Muscle of leg (tissue), 16 donors: ENCODE measurements at places on chromosomes 1 and 21. TPM values are rescaled to one million over a fixed set of nuclear protein-coding genes. Genes with fewer than 3 reads are reported as not detected.

DNA sequence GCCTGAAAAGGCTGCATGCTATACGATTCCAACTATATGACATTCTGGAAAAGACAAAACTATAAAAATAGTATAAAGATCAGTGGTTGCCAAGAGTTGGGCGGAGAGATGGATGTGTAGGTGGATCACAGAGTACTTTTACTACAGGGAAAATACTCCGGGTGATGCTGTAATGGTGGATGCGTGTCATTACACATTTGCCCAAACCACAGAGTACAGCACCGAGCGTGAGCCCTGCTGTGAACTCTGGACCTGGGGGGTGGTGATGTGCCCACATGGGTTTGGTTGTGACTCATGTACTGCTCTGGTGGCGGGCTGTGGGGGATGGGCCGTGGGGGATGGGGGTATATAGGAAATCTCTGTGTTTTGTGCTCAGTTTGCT, 162.7 kb upstream of the COL6A1 start:
- peak; percentile 36 for DNase-seq
- H3K27ac ChIP-seq: no peak overlapping the region
- H3K36me3 ChIP-seq: no peaks in the 10 kb centered on the region

- H3K36me3 ChIP-seq: no peaks in the 10 kb centered on the region
- H3K4me1 ChIP-seq: no peaks in the 10 kb centered on the region
- H3K27me3 ChIP-seq: no peaks in the 10 kb centered on the region
- H3K4me3 ChIP-seq: no peak overlapping the region
- no peak overlapping the region for H3K27ac ChIP-seq
Observed at GRCh38 chr1:152125834-152126443, 10.7 kb upstream of the TCHH start.

VTCN1 gene
- 0.04 TPM for total RNA-seq

PTAFR gene
- 1.6 TPM for total RNA-seq

GRCh38 chr1:93002781-93003180, 41.5 kb upstream of the DIPK1A start:
- H3K36me3 ChIP-seq: no peaks in the 10 kb centered on the region
- no peak for DNase-seq
- no peak overlapping the region for H3K4me3 ChIP-seq
- peaks cover 11% of the 10 kb centered on the region for H3K4me1 ChIP-seq

WLS gene
- 62.7 TPM for total RNA-seq

DNA sequence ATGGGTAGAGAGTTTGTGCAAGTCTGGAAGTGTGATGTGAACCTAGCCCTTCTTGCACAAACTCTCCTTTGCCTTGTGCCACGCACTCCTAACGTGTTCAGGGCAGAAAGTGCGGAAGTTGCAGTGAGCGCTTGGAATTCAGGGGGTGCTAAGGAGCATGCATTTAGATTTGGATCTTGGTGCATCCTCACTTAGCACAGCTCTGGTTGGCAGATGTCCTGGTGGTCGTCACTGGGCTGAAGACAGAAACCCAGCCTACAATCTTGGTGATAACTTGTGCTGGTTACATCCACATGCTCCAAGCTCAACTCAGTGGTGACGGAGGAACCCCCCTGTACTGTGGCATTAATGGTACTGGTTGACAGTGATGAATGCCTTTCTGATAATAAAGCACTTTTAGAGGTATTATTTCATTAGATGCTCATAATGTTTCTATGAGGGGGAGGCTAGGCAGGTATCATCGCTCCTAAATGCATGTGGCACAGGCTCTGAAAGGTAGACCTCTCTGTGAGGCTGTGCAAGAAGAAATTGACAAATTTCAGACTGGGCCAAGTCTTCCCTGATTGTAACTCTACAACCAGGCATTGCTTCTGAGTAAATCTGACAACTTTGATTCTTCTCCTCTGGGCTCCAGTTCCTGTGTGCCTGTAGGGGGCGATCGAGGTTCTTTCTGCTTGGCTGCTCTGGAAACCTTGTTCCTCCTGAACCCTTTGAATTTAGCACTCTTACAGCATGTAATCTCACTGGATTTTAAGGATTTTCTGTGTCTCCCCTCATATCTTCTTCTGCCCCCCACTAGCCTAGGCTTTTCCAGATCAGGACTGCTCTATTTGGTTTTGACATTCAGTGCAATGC, 40.6 kb downstream of the MAPKAPK2 start:
- peaks cover 45% of the 10 kb centered on the region for H3K4me1 ChIP-seq
- no peak overlapping the region for H3K4me3 ChIP-seq
- peaks cover 23% of the 10 kb centered on the region for H3K36me3 ChIP-seq

DNA sequence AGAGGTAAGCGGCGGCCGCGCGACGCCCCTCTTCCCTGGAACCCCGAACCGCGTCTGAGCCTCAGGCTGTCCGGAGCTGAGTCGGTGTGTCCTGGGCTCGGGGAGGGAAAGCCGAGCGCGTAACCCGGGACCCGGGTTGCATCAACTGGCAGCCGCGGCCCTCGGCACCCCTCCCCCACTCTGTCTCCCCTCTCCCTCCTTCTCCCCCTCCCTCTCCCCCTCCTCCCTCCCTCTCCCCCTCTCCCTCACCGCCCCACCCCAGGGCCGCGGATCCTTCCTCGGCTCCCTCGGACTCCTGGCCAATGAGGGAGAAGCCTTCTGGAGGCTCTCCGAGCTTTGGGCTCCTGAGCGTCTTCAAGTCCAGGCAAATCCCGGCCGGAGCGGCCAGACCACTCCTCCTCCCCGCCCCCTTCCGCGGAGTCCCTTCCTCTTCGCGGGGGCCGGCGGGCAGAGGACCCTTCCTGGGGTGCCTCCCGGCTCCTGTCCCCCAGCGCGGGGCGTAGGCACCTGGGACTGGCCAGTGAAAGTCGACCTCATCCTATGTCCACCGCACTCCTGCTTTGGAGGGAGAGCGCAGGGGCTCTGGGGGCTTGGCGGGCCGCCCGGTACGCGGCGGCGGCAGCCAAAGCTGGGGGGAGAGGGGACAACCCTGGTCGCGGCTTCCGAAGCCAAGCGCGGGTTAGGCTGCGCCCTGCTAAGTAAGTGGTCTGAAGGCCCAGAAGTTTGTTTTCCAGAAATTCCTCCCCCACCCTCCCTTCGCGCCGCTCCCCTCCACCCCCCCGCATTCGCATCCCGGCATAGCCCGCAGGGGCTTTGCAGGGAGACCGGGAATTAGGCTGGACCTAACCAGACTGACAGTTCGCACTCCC, 850 bp downstream of the SESN2 start:
- H3K27ac ChIP-seq: peak overlapping the region; percentile 93
- peaks cover 9% of the 10 kb centered on the region for H3K4me1 ChIP-seq
- H3K27me3 ChIP-seq: peaks cover 5% of the 10 kb centered on the region
- H3K36me3 ChIP-seq: no peaks in the 10 kb centered on the region
- H3K4me3 ChIP-seq: peak overlapping the region; percentile 98

DNA sequence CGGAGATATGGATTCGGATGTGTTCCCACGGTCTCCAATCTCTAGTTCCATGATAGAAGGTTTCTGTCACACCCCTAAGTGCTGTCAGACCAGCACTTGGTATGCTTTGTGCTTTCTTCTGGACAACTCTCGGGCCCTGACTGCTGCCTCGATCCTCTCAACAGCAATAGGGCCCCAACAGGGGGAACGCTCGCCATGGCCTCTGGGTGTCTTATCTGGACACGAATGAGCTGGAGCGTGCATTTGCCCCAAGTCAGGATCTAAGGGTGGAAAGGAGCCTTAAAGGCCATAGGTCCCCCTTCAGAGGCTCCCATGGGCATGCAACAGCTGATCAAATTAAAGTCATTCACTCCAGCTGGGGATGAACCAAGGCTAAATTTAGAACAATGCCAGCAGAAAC, 76.8 kb downstream of the TCP10L start:
- DNase-seq: no peak
- H3K4me1 ChIP-seq: peaks cover 8% of the 10 kb centered on the region
- no peaks in the 10 kb centered on the region for H3K36me3 ChIP-seq
- H3K27me3 ChIP-seq: no peaks in the 10 kb centered on the region

FCRLB gene
- 0.40 TPM for total RNA-seq

DNA sequence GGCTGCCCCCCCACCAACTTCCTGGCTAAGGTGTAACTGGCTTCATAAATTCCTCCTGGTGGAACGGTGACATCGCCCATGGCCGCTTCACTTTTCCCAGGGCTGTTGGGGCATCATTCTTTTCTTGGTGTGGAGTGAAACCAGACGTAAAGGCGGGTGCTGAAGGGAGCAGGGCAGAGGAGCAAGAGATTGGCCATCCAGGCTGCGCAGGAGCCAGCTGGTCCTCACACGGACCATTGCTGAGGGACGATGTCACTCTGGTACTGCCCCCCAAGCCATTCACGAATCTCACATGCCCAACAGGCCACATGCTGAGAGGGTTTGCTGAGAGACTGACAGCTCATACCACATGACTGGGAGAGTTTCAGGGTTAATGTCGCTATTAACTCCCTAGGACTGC, 10.5 kb upstream of the PKP1 start:
- H3K4me3 ChIP-seq: no peak overlapping the region
- no peak for DNase-seq
- peaks cover 12% of the 10 kb centered on the region for H3K27me3 ChIP-seq
- H3K4me1 ChIP-seq: peaks cover 49% of the 10 kb centered on the region

ACTL8 gene
- not detected for total RNA-seq

DNA sequence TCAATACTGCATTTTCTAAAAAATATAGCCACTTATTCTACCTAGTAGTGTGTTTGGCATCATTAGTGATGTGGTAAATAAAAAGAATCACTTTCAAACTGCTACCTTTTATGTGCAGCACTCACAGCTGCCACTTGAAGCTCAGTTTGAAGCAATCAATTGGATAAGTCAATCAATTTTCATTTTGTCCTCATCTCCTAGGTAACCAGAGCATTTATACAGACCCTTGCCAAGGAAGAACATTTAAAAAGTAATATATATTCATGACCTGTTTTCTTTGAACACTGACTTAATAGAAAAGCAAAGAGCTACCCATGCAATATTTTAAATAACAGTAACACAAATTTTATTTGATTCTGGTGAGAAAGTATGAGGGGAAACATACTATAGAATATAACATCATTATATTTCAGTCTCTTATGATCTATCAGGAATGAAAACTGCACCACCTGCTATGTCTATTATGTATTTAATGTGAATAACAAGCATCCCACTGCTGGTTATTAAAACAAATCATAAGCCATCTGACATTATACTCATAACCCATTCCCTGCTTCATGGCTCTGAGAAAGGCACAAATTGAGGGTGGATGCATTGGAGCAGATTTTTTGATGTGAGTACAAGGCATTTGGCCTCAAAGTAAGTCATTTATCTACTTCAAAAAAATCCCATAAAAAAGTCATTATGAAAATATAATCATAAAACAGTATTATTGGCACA, 168.4 kb upstream of the C21orf91 start:
- no peaks in the 10 kb centered on the region for H3K36me3 ChIP-seq
- H3K27me3 ChIP-seq: no peaks in the 10 kb centered on the region
- no peak overlapping the region for H3K4me3 ChIP-seq
- no peaks in the 10 kb centered on the region for H3K4me1 ChIP-seq

- peaks cover 4% of the 10 kb centered on the region for H3K27me3 ChIP-seq
- H3K4me1 ChIP-seq: no peaks in the 10 kb centered on the region
- no peak overlapping the region for H3K27ac ChIP-seq
- no peaks in the 10 kb centered on the region for H3K36me3 ChIP-seq
- no peak overlapping the region for H3K4me3 ChIP-seq
- no peak for DNase-seq
Observed at GRCh38 chr1:202072211-202072765, 50.4 kb upstream of the GPR37L1 start.

GRCh38 chr1:30753660-30754123, 3.9 kb downstream of the LAPTM5 start:
- H3K27ac ChIP-seq: no peak overlapping the region
- no peaks in the 10 kb centered on the region for H3K36me3 ChIP-seq

DNA sequence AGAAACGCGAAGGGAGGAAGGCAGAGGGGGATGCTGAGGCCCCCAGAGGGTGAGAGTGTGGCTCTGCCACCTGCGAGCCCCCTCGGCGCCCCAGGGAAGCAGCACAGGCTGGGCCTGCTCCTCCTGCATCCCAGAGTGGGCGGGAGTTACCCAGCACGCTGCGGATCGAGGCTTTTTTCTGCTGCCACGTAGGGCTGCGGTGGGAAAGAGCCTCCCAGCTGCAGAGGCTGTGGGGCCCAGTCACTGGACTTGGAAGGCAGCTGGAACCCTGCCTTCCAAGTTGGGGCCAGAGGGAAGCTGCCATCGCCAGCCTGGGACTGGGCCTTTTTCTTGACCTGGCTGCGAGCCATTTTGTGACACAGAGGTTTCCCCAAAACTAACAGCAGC, 2.3 kb upstream of the GRIK3 start:
- no peak overlapping the region for H3K27ac ChIP-seq
- no peak for DNase-seq
- H3K4me1 ChIP-seq: peaks cover 2% of the 10 kb centered on the region
- no peaks in the 10 kb centered on the region for H3K36me3 ChIP-seq
- H3K27me3 ChIP-seq: peaks cover 81% of the 10 kb centered on the region

DNA sequence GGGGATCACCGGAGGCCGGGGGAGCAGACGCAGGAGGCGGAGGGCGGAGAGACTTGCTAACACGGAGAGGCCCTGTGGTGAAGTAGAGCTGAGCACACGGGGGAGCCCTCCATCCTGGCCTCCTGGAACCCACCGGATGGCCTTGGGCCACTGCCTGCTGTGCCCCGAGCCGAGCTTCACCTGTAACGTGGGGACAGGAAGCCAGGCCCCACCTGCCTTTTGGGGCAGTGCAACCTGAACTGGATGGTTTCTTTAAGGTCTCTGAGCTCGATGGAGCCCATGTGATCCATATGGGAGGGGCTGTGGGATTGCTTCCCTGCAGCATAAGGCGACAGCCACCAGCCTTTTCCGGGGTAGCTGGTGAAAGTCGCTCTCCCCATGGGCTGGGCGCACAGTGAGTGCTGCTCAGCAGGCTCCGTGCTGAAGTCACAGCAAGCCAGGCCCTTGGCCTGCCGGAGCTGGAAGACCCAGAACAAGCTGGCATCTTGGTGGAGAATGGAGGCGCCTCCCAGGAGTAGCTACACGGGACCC, 35.8 kb downstream of the TFF3 start:
- H3K4me1 ChIP-seq: no peaks in the 10 kb centered on the region
- no peak overlapping the region for H3K27ac ChIP-seq
- no peak overlapping the region for H3K4me3 ChIP-seq
- H3K36me3 ChIP-seq: no peaks in the 10 kb centered on the region

GRCh38 chr1:44605914-44606615, 68.2 kb downstream of the TMEM53 start:
- H3K27ac ChIP-seq: no peak overlapping the region
- no peak for DNase-seq
- H3K4me1 ChIP-seq: peaks cover 25% of the 10 kb centered on the region
- H3K36me3 ChIP-seq: no peaks in the 10 kb centered on the region

DNA sequence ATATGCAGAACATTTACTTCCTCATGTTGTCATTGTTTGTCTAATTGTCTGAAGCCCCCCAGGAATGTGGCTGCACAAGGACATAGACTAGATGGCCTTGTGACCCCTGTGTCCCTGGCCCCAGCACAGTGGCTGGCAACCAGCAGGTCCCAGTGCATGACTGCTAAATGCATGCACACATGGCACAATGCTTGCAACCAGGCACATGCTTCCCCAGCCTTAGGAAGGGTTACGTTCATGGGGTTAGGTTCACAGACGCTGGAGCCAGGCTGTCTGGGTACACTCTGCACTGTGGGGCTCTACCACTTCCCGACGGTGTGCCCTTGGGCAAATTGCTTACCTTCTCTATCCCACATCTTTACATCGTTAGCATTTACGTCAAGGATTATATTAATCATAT, 21.2 kb upstream of the CLIC6 start:
- no peak overlapping the region for H3K4me3 ChIP-seq
- peaks cover 6% of the 10 kb centered on the region for H3K27me3 ChIP-seq
- no peak overlapping the region for H3K27ac ChIP-seq
- H3K36me3 ChIP-seq: no peaks in the 10 kb centered on the region
- H3K4me1 ChIP-seq: no peaks in the 10 kb centered on the region

RIPPLY3 gene
- 0.09 TPM for total RNA-seq

- H3K36me3 ChIP-seq: peaks cover 6% of the 10 kb centered on the region
- DNase-seq: no peak
- H3K27ac ChIP-seq: peak overlapping the region; percentile 93
- H3K27me3 ChIP-seq: no peaks in the 10 kb centered on the region
Observed at GRCh38 chr1:201100169-201100930, 11.9 kb downstream of the CACNA1S start.
